ENCODE measurements at places on chromosomes 7 and 10.
A peak's percentile ranks its signal among the peaks of the same experiment; 100 is the strongest.

DNA sequence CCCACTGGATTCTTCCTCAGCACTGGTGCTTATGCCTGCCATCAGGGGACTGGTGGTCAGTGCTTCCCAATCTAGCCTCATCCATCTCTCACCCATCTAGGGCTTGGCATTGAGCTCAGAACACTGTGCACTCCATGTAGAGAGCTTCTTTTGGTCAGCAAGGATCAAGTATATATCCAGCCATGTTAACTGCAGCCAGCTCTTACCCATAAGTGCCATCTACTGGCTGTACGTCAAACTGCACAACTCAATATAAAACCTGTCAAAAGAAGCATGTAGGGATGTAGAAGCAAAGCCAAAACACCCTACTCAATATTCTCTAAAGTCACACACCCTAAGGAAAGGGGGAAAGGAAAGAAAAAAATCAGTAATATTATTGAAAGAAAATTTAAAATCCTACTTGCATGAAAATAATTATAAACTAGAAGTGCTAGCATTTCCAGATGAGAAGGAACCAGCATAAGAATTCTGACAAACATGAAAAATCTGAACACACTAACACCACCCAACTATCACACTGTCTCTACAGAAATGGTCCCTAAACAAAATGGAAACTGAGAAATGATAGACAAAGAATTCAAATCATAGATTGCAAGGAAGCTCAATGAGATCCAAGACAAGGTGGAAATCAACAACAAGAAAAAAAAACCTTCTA lies 531.1 kb upstream of the STEAP1 start:
- no peak for DNase-seq

- no peak for DNase-seq
Observed at GRCh38 chr7:11133436-11133959, 159.8 kb downstream of the PHF14 start.

DNA sequence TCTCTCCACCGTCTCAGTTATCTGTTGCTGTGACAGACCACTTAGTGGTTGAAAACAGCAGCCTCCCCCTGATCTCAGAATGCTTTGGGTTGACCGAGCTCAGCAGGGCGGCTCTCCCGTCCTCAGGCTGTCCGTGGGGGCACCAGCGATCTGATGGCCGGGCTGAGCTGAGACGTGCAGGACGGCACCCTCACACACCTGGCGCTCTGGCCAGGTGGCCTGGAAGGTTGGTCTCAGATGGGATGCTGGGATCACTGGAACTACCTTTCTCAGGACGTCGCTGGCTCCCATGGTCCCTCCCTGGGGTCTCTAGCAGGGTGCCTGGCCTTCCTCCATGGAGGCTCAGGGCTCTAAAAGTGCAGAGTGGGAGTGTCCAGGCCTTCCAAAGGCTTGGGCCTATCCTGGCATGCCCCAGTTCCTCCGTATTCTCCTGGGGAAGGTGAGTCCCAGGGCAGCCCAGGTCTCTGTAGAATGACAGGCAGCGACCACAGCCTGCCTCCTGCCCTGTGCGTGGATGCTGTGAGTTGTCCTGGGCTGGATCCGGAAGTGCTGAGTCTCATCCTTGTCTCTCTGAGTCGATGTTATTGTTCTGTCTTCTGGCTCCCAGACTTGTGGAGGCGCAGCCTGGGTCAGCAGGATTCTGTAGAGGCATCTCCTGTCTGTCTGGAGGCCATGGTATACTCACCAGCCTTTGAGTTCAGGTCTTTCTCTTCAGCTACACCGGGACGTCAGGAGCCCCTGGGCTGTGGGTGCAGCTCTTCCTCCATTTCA lies 12.2 kb upstream of the PWWP2B start:
- no peak for DNase-seq

- DNase-seq = no peak
Observed at GRCh38 chr7:46197785-46198540, 276.9 kb upstream of the IGFBP3 start.

GRCh38 chr10:127882801-127883459 lies 9.8 kb downstream of the CLRN3 start:
- DNase-seq = no peak

- DNase-seq = no peak
Observed at GRCh38 chr7:32062150-32062549, 8.1 kb downstream of the PDE1C start.

DNA sequence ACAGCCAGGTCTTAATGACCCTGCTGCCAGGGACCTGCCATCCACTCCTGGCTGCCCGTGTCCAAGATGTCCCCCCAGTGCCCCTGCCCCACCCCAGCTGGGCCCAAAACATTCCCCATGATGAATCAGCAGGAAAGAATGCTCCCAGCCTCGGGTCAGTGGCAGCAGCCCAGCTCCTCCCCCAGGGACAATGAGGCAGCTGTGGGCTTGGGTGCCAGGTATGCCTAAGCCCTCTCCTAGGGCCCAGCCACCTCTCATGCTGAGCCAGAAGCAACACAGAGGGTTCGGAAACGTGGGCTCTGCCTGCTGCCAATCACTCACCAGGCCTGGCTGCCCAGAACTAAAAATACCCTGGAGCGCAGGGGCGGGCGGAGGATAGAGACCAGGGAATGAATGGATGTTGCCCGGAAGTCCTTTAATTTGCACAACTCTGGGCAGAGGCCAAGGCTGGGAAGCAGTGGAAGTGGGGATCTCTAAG lies 1.5 kb upstream of the LOXL4 start:
- no peak for DNase-seq

GRCh38 chr7:30612658-30613265 lies 18.1 kb downstream of the GARS1 start:
- DNase-seq = no peak

DNA sequence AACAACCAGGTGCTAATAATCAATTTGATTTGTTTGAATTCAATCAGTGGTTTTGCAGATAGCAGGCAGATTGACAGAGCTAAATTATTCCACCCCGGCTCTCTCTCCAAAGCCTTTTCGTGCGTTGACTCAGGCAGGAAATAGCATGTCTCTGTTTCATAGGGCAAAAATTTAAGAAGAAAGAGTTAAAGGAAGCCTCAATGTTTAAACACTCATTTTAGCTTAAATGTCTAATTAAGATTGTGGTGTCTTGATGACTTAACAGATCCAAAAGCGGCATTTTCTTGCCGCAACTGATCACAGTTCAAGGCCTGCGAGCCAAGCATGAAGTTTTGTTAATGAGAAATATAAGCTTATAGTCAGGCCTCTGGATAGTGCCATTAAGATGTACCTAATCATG lies 1051.1 kb upstream of the AUTS2 start:
- no peak for DNase-seq

GRCh38 chr10:31129271-31129670 lies 97.6 kb upstream of the ZNF438 start:
- DNase-seq = no peak

GRCh38 chr7:50565559-50565916 lies 333 bp upstream of the DDC start:
- DNase-seq = no peak

GRCh38 chr10:78846760-78847159 lies 222.0 kb upstream of the ZMIZ1 start:
- DNase-seq = no peak

GRCh38 chr10:35463105-35463867 lies 127.0 kb downstream of the CCNY start:
- DNase-seq = no peak

DNA sequence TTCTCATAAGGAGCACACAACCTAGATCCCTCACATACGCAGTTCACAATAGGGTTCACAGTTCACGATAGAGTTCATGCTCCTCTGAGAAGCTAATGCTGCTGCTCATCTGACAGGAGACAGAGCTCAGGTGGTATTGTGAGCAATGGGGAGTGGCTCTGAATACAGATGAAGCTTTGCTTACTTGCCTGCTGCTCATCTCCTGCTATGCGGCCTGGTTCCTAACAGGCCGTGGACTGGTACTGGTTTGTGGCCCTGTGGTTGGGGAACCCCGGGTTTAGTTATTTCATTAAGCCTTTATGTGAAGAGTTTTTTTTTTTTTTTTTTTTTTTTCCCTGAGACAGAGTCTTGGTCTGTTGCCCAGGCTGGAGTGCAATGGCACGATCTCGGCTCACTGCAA lies 19.4 kb downstream of the SLK start:
- DNase-seq = no peak

GRCh38 chr7:130154501-130155317 lies 50.5 kb downstream of the TMEM209 start:
- no peak for DNase-seq

- peak; percentile 67 for DNase-seq
Observed at GRCh38 chr7:100827330-100828226, at the start of gene EPHB4. Gene EPHB4 (minus strand): TSS chr7:100827523. CDS start chr7:100827030, 493 bp downstream.

- DNase-seq = no peak
Observed at GRCh38 chr7:144531181-144531580, 127.7 kb upstream of the NOBOX start.

DNA sequence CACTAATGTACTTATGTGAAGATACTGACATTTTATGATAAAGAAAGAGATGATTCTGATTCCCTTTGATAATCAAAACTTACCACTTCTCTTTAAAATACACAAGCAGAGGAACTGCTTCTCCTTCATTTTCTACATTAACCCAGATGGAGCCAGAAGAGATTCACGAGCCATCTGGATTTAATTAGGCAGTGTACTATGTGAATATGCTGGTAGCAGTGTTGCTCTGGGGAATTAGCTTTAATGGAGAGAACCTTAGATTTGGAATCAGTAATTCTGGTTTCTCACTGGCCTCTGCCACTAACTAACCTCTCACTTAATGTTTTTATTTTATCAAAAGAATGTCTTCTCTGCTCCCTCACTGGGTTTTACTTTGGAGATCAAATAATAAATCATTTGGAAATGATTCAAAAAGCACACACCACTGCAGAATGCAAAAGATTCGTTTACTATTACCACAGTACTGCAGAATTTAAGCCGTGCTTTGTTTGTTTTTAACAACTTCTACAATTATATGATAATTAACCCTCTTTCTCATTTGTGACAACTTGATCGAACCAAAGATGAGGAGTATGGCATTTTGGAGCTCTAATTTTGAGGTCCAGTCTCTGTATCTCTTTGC lies 77.5 kb upstream of the PHYHIPL start:
- no peak for DNase-seq

DNA sequence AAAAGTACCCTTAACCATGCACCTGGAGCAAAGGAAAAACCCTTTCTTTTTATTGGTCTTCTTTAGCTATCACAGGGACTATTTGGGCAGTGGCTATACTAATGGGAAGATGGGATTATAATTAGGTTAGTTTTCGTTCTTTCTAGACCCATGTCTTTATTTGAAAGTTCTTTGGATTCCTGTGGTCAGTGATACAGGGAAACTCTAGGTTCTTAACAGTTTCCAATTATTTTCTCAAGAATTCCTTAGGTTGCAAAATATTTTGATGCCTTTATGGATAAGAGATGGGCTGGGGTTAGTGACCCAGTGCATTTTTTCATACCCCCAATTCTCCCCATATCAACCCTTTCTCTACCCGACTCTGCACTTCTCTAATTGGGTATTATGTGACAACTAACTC lies 49.0 kb downstream of the ADD3 start:
- no peak for DNase-seq

- no peak for DNase-seq
Observed at GRCh38 chr10:93813507-93814465, 56.0 kb downstream of the LGI1 start.

DNA sequence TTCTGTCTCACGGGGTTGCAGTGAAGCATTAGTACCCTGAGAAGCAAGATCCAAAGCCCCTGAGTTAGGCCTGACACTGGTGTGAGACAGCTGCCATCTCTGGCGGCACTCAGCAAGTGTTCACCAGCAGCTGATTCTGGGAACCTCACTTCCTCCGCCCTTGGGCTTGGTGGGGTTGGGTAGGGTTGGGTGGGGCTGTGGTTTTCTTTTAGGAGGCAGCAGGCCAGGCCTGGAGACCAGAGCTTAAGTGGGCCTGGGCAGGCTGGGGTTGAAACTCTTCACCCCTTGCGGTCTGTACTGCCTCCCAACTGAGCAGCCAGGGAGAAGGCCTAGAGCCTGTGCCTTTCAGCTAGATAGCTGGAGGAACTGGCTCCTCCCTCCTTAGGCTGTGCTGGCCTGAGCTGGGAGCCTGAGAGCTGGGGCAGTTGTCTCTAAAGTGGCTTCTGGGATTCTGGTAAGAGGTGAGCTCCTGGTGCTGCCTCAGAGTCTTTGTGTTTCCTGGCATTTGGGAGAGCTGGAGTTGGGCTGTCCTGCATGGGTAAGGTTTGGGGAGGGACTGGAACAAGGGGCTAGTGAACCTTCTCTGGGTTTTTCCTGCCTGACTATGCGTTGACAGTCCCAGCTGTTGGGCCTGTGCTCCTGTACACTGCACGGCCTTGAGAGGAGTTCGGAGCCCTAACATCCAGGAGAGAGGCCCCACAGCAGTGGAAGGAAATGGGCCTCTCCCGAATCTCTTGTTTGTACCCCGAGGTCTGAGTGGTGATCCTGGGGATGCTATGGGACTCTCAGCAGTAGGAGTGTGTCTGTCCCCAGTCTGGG lies 5.1 kb downstream of the TSPAN14 start:
- no peak for DNase-seq

- DNase-seq = no peak
Observed at GRCh38 chr7:116770941-116771340, 91.4 kb upstream of the CAPZA2 start.

DNA sequence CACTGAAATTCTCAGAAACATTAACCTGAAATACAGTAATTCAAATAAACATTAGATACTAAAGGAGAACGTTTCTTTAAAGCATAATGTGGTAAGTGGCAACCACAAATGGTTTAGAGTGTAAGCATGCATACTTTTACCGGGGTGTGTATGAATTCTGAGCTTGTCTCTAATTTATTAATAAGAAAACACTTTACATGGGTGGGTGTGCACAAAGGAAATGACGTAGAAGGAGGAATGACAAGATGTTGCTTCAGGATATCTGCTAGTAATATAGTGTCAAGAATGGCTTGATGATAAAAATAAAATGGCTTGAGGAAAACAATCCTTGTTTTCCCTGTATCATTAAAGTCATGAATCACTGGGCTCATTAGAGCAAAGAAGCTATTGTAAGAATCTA lies 92.5 kb downstream of the ARL4A start:
- no peak for DNase-seq

GRCh38 chr7:20700453-20701227 lies 85.2 kb downstream of the ABCB5 start:
- DNase-seq = no peak

- DNase-seq = no peak
Observed at GRCh38 chr7:151482883-151483710, 36.6 kb downstream of the RHEB start.

DNA sequence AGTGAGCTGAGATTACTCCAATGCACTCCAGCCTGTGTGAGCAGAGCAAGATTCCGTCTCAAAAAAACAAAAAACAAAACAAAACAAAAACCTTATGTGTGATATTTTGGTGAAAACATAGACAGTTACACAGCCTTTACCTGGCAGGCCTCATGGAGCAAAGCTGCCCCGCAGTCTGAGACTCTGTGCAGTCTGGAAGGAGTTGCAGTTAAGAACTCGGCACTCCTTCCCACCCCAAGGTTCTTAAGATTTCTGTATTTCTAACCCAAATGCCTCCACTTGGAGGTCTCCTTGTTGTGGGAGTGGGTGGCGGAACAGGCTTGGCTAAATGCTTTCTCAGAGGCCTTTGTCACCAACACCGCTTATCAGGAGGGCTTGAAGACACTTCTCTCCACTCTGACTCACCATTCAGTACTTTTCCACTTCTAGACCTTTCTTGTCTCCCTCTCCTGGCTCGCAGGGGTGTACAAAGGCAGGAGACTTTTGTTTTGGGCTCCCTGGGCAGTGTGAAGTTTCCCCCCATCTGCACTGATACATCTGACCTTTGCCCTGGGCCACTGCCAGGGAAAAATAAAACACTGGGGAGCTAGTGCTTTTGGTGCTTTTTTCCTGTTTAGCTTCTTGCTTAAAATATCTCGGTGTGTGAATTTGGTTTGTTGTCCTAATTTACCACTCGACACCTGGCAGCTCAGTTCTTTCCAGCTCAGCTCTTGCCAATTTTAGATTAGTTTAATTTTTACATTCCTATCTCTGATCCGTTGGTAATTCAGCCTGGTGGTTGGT lies 51.3 kb upstream of the MAGI2 start:
- no peak for DNase-seq
